ENCODE measurements at places on chromosomes 7 and 10.

GRCh38 chr10:61159253-61159652, 215.3 kb upstream of the RHOBTB1 start:
- no peak for DNase-seq

- peak; percentile 6 for DNase-seq
These were observed 43.7 kb downstream of the CH25H start for GRCh38 chr10:89163265-89163995.

- no peak for DNase-seq
These were observed 597.6 kb downstream of the PARD3 start for GRCh38 chr10:34217524-34217923.

DNA sequence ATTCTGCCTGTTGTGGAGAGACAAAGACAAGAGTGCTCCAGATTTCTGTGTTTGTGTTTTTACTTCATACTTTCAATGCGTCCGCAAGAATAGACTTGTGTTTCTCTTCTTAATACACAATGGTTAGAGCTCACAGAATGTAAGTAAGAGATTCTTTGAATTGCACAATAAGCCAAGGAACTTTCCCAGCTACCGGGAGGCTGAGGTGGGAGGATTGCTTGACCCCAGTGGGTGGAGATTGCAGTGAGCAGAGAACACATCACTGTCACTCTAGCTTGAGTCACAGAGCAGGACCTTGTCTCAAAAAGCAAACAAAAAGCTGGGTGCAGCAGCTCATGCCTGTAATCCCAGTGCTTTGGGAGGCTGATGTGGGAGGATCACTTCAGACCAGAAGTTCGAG, 250.7 kb upstream of the MYO3A start:
- DNase-seq = no peak

DNA sequence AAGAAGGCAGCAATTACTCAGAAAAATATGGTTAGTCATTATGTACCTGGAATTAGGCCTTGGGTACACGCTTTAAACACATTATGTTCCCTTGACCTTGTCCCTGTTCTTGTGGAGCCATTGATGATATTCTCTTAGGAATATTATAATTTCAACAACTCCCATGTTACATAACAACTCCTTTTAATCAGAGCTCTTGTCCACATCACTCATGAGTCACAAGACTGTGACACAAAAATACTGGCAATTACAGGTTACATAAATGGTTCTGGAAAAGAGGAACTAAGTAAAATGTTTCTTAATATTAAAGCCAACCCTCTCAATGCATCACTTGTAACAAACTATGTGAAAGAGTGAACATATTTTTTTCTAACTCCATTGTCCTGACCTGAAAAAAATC, 143.8 kb upstream of the PCLO start:
- no peak for DNase-seq

GRCh38 chr7:45718464-45719330, 144.5 kb downstream of the ADCY1 start:
- DNase-seq = no peak

GRCh38 chr7:43647673-43648472, 65.0 kb downstream of the STK17A start:
- peak; percentile 57 for DNase-seq

DNA sequence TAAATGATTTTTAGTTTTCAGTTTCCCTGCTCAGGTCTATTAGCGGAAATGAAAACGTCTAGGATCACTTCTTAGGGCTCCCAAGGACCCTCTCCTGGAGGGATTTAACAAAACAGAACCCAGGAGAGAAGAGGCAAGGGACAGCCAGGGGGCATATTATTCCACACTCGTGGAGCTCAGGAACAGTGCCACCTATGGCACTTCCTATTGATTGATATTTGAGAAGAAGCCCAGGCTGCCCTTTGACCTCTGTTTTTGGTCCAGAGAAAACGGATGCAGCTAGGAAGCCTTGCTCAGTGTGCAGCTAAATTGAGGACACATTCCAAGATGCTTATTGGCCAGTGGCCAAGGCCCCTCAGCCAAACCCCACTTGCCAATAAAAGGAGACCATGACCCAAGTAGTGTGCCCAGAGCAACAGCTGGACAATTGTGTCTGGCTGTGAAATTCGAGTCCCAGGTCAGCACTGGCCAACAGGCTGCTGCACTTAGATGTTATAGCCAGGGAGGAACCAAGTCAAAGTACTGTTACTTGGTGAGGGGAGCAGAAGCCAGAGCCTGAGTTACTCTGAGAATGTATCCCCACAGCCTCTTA, 24.0 kb upstream of the GPNMB start:
- DNase-seq = no peak

- DNase-seq = no peak
These were observed 529.9 kb upstream of the DPP6 start for GRCh38 chr7:153522261-153522660.
